AG04450 (cell line): ENCODE measurements at places on chromosomes 6 and 20.

- DNase-seq, result no peak
Measured at GRCh38 chr6:152277826-152278329, 359.3 kb downstream of the SYNE1 start.

DNA sequence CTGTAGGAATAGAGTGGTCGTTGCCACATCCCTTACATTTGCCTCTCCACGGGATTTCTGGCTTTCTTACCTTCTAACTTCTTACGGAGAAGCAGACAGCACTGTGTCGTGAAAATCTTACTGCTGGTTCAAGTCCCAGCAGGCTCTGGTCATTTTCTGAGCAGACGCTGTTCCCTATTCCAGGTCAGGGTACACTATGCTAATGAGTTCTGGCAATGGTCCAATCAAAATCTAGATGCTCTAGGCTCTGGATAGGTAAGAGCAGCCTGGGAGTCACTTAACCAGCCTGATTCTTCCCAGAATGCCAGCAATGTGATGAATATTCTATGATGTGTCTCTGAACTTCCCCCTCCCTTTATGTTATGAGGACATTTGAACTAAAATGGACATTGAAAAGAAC, at the start of gene GCM1:
Gene GCM1 (minus strand): TSS at position 158 of the 400 bp plus-strand sequence. CDS start 3,209 bp downstream, outside the sequence.
- DNase-seq, result no peak

- DNase-seq, result no peak
Measured at GRCh38 chr6:157080986-157081391, 242.3 kb downstream of the TMEM242 start.

DNA sequence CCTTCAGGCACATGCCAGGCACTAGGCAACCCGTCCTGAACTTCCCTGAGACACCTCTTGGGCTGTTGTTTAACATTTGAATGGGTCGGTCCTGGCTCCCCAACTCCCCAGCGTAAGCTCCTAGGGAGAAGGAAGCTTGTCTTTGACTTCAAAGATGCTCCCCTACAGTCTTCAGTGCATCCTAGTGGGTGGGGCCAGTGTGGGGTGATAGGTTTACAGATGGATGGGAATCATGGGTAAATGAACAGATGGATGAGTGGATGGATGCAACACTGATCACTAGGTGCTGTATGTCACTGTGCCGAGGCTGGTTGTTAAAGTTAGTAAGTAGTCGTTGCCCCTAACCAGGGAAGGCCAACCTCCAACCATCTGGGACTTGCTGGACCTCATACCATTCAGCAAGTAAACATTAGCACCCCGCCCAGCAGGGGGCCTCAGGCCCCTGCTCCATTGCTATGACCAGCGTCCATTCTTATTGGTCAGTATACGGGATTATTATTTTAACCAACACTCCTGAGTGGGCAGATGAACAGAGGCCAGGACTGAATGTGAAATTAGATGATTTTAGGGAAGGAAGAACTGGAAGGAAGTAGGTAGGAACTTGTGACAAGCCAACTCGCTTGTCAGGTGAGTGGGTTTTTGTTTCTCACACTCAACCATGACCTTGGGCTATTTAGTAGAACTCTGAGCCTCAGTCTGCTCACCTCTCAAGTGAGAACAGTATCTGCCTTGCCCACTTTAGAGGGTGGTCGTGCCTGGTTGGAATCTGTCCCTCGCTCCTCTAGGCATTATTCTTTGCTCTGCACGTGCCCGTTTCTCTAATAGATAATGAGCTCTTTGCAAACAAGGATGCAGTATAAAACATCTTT, 82.9 kb upstream of the FOXP4 start:
- peak; percentile 30 for DNase-seq

DNA sequence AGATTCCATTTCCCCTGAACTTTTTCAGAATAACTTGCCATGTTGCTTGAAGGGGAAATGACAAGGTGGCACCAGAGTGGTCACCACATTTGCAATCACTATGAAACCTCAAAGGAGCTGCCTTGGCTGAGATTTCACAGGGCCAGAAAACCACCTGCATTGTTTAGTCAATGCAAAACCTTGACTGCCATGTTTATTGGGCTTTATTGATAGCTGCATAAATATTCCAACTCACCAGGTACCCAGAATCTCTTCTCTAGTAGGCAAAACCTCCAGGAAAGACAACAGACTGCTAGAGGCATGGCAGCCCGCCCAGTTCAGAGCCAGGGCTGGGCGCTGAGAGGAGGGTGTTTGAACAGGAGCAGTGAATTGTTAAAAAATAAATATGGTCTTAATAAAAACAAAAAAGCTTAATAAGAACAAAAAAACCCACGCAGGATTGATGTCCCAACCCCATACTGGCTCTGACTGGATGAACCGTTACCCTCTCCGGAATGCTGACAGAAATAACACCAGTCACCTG, 375.6 kb downstream of the ZFAND3 start:
- no peak for DNase-seq

DNA sequence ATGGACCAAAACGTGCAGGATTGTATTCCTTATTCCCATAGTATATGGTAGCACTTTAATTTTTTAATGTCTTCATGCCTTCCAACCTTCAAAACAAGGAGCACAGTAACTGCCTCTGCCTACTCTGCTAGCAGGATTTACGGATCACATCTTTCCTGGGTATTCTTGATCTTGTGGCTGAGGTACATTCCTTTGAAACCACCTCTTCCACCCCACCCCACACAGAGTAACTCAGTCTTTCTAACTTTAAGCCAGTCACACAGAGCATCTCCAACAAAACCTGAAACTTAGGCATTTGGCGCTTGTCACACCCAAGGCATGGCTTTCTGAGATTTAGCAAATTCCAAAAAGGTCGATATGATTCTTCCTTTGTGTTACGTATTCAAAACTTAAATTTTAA, 2.3 kb upstream of the ID4 start:
- DNase-seq, result no peak
